T-cell (primary cell): ENCODE measurements at places on chromosomes 4 and X.

DNA sequence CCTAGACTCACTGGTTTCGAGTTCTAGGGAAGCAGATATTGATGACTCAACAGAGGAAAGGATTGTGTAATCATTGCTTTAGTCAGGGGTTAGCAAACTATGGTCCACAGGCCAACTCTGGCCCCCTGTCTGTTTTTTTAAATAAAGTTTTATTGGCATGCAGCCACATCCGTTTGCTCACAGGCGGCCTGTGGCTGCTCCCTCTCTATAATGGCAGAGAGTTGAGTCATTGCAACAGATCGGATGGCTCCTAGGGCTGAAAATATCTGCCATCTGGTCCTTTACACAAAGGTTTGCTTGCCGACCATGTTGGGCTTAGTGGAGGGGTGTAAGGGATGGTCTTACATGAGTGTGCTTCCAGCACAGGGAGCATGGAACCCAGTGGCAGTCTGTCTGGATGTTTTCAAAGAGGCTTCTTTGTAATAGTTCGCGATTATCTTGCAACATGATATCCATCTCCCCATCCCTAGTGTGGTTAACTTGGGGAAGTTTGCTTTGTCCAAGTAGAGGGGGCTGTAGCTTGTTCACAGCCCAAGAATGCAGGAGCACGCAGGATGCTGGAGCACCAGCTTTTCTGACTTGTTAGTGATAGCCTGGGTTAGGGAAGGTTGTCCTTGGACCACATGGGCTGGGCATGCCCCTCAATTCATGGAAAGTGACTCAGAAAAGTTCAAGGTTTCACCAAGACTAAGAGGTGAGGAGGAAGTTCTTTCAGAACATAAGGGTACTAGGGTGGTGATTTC is 59.3 kb upstream of the CLDN34 start:
- no peak for DNase-seq

DNA sequence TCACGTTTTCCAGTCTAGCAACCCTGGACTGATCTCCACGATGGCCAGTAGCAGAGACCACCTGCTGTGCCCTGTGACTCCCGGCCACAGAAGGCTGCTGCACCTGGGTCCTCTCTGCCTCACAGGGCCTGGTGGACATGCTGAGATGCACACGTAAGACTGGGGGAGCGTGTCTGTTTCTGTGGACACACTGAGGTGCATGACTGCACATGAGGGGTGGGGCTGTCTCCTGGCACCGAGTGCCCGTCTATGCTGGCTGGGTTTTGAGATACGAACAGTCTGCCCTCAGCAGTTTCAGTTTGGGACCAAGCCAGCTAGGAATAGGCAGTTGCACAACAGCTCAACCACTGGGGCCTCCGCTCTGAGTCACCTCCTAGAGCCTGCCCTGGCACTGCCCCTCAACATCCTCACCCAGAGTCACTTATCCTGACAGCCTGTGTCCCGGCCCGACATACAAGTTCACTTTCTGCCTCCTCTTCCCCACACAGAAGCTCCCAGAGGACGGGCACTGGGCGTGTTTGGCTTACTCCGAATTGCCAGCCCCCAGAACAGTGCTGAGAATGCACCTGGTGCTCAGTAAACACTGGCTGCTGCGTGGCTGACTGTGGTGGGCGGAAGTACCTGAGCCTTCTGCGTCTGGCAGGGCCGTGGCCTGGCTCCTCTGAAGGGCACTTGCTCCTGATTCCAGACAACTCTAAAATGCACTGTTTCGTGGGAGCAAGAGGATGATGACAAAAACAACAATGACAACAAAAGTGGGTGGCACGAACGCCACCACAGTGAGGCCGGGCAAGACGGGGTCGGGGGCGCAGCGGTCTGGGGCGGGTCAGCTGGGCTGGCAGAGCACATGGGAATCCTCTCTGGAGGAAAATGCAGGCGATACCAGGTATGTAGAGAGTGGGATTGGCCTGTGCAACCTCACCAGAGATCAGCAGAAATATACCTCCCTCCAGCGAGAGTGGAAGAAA is 30.9 kb downstream of the RNF212 start:
- no peak for DNase-seq

DNA sequence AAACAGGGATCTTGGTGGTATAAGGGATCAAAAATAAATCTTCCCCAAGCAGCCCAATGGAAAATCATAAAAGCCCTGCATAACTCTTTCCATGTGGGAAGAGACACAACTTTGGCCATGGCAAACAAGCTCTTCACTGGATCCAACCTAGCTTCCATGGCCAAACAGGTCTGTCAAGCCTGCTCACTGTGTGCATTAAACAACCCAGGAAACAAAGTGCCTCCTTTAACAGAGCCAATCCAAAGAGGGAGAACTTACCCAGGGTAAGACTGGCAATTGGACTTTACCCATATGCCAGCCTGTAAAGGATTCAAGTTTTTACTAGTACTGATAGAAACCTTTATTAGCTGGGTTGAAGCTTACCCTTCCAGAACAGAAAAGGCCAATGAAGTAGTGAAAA is 7.6 kb upstream of the HERC5 start:
- no peak for DNase-seq

GRCh38 chr4:5996641-5997040 is 21.6 kb downstream of the C4orf50 start:
- DNase-seq: no peak

- no peak for DNase-seq
Measured at GRCh38 chrX:40065296-40066046, 32.3 kb downstream of the BCOR start.
